ENCODE measurements at places on chromosomes 6 and 20.

DNA sequence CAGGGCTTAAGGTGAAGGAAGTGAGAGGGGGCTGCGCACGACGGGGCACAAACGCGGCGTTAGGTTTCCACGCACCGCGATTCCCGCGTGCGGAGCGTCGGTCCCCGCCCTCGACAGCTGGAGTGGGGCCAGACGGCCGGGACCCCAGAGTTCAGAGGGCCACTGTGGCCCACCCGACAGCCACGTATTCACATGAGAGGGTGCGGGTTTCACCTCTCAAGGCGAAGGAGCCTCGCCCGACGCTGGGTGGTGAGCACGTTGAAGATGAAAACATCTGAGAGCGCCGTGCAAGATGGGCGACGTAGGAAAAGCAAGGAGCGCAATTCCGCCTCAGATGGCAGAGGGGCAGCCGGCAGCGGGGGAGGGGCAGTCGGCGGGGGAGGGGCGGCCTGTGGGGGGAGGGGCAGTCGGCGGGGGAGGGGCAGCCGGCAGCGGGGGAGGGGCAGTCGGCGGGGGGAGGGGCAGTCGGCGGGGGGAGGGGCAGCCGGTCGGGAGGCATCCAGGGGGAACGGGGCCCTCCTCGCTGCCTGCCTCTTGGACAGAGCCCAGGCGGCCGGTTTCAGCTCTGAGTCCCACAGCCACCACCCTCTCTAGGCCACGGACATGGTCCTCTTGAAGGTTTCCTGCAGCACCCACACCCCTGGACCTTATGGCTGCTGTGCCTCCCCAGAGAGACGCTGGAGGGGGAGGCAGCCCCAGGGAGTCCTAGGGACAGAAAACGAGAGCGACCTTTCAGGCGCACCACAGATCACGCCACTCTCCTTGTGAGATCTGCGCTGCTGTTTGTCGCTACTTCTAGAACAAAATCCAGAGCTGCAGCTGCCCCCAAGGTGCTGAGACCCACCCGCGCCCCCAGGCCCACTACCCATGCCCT lies 113.7 kb downstream of the DLL1 start:
- DNase-seq: no peak

DNA sequence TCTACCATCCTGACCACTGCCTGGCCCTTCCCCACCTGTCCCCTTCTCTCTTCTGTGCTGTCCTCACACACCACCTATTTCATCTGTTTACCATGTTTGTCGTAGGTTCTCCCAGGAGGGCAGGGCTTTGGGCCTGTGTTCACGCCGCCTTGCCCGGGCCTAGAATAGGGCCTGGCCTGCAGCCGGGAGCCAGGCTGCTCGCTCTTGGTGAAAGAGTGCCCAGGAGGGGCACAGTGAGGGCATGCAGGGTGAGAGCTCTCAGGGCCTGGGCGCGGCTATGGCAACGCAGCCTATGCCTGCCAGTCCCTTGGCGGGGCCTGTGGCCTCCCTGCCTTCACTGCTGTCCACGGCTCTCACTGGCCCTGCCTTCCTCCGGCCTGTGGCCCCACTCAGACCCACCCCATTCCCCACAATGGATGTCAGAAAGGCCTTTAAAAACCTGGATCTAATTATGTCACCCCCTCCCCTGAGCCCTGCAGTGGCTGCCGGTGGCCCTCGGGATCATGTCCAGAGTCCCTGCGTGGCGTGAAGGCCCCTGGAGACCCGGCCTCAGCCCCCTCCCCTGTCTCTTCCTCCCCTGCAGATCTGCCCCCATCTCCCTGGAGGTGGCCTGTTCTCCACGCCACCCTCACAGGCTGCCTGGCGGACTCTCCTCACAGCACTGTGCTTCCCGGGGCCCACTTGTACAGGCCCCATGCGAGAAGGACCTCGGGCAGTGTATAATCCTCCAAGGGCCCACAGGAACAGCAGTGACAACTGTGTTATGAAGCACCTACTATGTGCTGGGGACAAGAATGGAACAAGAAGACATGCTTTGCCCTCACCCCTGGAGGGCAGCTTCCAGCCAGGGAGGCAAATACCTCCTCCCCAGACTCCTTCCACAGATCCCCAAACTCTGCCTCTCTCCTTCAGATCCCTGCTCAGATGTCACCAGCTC lies 22.9 kb upstream of the NOL4L start:
- no peak for DNase-seq

GRCh38 chr6:51456282-51456681 lies 631.1 kb downstream of the PKHD1 start:
- no peak for DNase-seq

DNA sequence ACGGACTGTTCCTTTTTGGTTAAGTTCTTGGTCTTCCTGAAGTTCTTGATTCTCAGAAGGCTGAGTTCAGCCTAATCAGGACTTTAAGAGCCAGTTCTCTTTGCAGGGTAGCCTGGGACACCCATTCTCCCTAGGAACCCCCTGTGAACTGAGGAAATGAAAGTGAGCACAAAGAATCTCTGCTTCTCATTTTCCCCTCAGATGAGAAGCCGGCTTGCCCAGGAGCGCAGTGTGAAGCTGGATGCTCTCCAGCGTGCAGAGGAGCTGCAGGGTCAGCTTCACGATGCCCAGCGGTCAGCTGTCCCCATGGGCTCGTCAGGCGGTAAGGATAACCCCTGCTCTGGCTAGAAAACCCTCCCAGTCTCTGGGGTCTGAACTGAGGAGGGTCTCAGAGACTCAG lies 34.0 kb downstream of the CD164 start:
- DNase-seq: no peak

GRCh38 chr20:17444091-17444490 lies 87.1 kb downstream of the BFSP1 start:
- DNase-seq: no peak

DNA sequence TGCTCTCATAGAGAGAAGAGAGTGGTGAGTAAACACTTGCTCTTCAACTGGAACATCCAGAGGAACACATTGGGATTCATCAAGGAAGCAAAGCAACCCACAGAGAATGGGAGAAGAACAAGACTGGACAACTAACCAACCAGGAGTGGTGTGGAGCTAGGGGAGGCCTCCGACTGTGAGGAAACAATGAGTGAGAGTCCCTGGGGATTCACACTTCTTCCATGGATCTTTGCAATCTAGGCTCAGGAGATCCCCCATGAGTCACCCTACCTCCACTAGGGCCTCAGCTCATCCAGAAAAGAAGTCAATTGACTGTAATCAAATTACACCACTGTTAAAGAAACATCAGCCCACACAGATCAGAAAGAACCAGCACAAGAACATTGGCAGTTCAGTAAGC lies 42.3 kb upstream of the CLVS2 start:
- no peak for DNase-seq

DNA sequence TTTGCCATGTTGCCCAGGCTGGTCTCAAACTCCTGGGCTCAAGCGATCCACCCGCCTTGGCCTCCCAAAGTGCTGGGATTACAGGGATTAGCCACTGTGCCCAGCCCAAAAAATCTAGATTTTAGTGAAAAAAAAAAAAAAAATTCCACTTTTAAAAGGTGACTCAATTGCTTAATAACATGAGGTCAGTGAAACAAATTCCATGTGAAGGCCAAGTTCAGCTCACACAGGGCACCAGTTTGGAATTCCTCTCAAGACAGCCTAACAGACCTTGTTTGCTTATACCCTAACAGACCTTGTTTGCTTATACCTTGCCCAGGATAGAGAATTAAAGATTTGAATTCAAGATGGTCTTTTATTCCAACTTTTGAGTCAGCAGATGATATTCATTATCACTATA lies 5.1 kb downstream of the RRBP1 start:
- DNase-seq: no peak

DNA sequence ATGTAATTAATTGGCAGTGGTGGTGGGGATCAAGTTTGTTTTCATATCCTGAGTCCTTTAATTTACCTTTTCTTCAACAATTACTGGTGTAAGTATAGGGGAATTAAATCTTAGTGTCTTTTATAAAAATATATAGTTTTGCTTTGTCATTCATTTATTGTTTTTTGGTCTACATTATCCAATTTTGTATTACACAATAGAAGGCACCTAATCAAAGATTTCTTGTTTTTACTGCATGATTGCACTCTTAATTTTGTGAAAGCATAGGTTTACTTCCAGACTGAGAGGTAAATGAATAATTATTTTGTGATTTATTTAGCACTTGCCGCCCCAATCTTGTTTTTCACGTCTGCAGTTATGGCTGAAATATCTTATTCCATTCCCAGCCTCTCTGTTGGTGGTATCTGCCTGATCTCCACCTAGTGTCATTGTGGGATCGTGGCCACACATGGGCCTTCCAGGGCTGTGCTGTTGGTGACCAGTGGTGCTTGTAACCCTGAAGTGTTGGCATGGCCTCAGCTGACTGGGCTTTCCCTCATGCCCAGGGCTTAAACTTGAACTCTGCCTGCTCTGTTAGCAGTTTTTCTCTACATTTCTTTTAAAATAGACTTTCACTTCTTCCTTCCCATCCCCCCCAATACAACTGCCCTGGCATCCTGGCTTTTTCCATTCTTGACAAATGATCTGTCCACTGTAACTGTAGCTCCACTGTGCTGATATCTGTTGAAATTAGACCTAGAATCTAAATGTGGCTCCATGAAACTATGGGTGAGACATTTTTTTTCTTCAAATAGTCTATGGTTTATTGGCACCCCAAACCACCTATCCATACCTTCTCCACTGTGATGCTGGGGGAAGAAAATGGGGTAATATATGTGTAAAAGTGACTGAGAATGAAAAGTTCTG lies 24.8 kb downstream of the E2F3 start:
- DNase-seq: no peak

DNA sequence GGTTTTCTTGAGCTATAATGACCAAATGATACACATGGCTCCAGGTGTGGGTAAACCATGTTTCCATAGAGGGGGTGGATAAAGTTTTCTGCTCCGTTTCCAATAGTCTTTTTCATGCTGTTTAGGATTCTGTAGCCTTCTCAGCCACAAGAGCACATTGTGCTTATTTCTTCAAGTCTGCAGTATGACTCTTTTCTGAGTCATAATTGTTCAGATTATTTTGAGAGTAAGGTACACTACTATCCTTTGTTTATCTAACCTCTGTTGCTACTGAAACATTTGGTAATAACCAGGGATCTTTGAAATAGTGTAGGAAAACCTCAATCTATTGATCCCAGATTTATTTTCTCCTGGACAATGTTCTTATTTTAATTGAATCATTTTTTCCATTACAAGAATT lies 247.9 kb upstream of the BMP2 start:
- DNase-seq: no peak

DNA sequence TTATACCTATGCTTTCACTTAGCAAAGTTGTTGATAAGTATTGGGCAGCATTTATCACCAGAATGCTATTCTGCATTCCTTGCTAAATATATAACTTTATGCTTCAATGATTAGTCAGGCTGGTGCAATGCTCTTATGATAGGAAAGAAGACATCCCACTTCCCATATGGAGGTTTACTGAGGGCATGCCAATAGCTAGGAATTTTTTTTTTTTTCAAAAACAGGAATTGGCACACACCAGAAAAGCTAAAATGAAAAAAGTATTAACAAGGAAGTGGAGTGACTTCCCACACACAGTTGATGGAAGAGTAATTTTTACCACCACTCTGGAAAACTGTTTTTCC lies 90.8 kb downstream of the FRK start:
- DNase-seq: no peak

DNA sequence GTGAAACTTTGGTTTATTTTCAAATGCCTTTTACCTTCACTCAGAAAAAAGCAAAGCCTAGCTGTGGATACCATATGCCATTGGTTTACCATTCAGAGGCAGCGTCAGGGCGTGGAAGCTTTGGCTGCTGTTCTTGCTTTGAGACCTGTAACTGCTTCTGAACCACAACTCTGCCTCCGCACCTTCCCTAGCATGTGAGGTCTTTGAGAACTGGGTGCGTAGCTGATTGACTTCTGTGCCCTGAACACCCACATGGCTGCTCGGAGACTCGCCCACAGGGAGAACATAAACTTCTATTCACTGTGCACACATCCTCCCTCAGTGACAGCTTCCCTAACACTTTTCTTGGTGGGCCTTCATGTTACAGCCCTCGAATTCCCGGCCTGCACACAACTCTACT lies 11.2 kb upstream of the CLDN20 start:
- no peak for DNase-seq

DNA sequence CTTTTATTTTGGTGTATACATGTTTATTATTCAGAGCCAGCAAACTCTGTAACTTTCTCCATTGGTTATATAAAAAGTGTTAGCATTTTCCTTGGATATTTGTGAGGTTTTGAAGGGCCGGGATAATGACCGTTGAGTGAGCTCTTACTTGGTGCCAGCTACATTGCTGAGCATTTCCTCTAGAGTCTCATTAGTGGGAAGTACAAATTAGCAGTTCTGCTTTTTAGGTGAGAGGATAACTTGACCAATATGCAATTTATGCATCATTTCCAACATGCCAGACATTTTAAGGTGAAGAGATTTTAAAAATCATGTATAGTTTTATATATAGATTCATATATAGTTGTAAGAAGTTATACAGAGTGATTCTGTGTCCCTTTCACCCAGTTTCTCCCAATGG lies 84.3 kb downstream of the CARMIL1 start:
- DNase-seq: no peak

DNA sequence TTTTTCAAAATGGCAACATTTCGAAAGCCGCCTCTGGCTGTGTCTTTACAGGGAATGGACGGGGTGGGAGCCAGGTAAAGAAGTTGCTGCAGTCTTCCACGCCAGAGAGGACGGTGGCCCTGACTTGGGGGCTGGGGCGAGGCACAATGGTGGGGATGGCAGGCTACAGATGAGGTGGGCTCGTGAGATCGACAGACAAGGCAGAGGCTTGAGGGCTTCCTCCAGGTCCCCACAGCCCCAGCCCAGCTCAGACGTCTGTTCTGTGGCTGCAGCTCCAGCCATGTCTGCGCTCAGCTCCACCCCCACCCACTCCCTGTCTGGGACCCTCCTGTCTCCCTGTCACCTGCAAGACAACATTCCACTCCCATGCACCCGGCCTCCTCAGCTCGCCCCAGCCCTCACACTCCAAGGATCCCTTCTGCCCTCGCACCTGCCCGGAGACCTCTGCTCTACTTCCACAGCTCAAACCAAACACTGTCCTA lies 7.4 kb upstream of the C20orf144 start:
- DNase-seq: no peak

DNA sequence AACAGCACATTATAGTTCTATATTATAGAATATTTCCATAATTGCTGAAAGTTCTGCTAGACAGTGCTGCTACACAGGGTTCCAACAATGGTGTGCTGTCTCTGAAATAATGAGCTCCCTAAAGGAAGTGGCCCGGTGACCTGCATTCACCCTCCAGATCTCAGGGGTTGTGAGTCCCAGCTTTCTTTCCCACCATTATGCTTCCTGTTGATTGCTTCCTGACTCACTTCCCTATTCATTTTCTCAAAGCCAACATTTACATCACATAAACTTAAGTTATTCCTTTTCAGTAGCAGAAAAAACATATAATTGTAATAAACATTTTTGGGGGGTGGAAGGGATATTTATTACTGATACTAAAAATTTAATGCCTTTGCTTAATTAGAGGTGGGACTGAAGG lies 12.9 kb upstream of the CCN6 start:
- DNase-seq: no peak

DNA sequence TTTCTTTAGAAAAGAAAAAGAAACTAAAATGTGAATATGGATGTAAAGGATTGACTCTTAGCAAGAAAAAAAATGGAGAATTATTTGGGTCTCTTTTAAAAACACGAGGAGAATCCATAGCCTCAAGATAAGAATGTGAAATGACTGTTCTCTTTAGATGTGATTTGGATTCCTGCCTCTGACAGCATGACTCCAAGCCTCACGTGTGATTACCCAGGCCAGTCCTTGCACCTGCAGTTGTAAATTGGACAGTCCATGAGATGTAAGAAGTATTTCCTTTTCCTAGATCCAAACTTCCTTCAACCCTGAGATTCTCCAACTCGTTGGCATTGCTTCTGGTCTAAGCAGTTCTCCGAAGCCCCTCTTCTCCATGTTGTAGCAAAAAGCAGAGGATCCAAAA lies 31.9 kb downstream of the SLC2A12 start:
- no peak for DNase-seq
